ENCODE measurements at places on chromosomes 13 and 19. TPM values are rescaled to one million over a fixed set of nuclear protein-coding genes. Genes with fewer than 3 reads are reported as not detected.

Gene UNC13A
- not detected for total RNA-seq

Gene PRR22
- 0.59 TPM for total RNA-seq

Gene NOVA2
- total RNA-seq, result not detected

Gene SCGB2B2
- not detected for total RNA-seq

Gene CGB7
- 0.34 TPM for total RNA-seq

Gene CLEC17A
- total RNA-seq, result not detected

Gene ZNF8
- total RNA-seq, result 3.7 TPM

Gene TMEM145
- total RNA-seq, result not detected

Gene FGF9
- not detected for total RNA-seq

Gene HIF3A
- 9.1 TPM for total RNA-seq

Gene ETV2
- total RNA-seq, result 1.5 TPM

Gene DOHH
- total RNA-seq, result 14.1 TPM

Gene COX6B2
- 0.30 TPM for total RNA-seq

Gene PCP2
- not detected for total RNA-seq

Gene SPRYD7
- total RNA-seq, result 8.2 TPM

Gene GIPC3
- 0.17 TPM for total RNA-seq

Gene KANK2
- total RNA-seq, result 168 TPM

Gene OR10H1
- not detected for total RNA-seq

Gene CCDC8
- total RNA-seq, result 30.1 TPM

Data from bronchus fibroblast of lung (primary cell).